ENCODE measurements at places on chromosomes 4 and X. TPM values are rescaled to one million over a fixed set of nuclear protein-coding genes. Genes with fewer than 3 reads are reported as not detected.

DNA sequence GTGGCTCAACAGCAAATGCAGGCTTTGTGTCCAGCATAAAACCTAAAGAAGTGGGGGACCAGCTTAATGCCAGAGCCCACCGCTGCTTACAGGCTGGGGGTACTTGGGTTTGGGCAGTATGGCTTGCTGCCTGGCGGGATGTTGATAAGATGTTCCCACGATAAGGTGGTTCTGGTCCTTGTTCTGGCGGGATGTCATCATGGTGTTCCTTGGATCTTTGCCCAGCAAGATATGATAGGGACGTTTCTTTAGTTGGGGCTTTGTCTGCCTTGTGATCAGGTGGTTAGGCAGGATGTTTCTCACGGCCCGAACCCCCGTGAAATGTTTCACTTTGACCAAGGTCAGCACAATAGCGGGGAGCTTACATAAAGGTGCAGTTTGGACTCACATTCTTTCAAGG, 35.3 kb downstream of the PNPLA4 start:
- no peaks in the 10 kb centered on the region for H3K4me1 ChIP-seq
- no peak for DNase-seq
- no peak overlapping the region for H3K4me3 ChIP-seq
- H3K36me3 ChIP-seq: no peaks in the 10 kb centered on the region

- H3K27me3 ChIP-seq: no peaks in the 10 kb centered on the region
- H3K4me3 ChIP-seq: no peak overlapping the region
- peak; percentile 40 for DNase-seq
- no peaks in the 10 kb centered on the region for H3K36me3 ChIP-seq
- H3K27ac ChIP-seq: no peak overlapping the region
- H3K4me1 ChIP-seq: no peaks in the 10 kb centered on the region
These were observed 76.0 kb downstream of the INTS6L start for GRCh38 chrX:135596495-135596894.

GRCh38 chr4:169268951-169269760, 1.6 kb downstream of the SH3RF1 start:
- no peaks in the 10 kb centered on the region for H3K27me3 ChIP-seq
- no peaks in the 10 kb centered on the region for H3K4me1 ChIP-seq
- peak; percentile 52 for DNase-seq

DNA sequence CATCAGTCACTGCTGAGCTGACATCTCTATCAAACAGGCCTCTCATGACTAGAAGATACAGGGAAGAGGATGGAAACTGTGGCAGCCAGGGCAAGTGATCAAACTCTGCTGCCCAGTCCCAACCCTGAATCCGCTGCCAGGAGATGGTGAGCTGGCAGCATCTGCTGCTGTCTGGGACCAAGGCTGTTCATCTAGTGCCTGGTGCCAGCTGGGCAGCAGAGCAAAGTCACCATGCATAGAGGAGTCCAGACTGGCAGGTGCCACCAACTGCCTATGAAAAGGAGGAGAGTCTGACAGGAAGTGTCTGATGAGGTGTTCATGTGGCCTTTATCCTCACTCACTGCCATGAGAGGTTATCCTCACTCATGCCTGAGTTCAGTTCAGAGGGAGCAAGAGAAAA, 518.9 kb downstream of the MID1IP1 start:
- no peaks in the 10 kb centered on the region for H3K4me1 ChIP-seq
- no peak for DNase-seq
- no peaks in the 10 kb centered on the region for H3K27me3 ChIP-seq
- H3K36me3 ChIP-seq: no peaks in the 10 kb centered on the region
- H3K4me3 ChIP-seq: no peak overlapping the region

DNA sequence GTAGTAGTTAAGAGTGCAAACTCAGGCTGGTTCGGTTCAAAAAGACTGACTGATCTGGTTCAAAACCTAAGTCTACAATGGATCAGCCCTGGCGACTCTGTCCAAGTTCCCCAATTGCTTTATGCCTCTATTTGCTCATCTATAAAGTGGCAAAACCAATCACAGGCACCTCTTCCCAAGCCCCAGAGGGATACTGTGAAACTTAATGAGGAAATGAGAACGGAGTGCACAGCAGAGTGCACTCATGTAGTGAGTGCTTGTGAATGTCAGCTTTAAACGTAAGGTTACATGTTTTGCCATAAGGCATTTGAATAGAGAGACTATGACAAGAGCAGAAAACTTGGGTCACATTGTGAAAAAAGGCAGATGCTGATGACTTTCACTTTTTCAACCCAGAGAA, 199.7 kb upstream of the KLF3 start:
- DNase-seq: no peak
- H3K4me3 ChIP-seq: no peak overlapping the region
- no peaks in the 10 kb centered on the region for H3K27me3 ChIP-seq

DNA sequence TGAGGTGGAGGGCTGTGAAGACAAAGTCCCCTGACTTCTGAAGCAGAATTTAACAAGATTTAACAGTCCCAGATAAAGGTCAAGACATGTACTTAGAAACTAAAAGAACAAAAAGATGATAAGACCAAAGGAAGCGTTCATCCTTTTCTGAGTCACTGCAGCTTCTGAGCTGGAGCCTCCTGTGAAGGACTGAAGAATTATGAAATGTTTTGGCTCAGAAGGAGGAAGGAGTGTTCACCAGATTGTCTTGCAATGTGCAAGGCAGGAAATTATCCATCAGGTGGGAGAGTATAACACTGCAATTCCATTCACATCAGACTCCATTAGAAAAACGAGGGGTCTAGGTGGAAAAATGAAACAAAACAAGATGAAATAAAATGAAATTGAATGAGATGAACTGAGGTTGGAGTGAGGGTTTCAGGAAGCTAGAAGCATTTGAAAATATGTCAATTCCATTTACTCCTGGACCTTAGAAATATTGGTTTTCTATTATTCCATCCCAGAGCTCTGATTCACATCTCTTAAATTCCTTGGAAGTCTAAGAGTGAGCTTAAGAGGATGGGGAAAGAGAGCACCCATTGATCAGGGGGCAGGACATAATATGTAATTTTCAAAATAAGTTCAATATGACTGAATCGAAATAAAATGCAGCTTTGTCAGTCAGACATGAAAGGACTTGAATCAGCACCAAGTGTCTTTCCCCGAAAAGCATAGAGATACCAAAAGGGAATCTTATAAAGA, 186.1 kb upstream of the LNX1 start:
- no peaks in the 10 kb centered on the region for H3K27me3 ChIP-seq
- no peak overlapping the region for H3K27ac ChIP-seq
- DNase-seq: no peak
- H3K36me3 ChIP-seq: no peaks in the 10 kb centered on the region

GRCh38 chr4:85113706-85114105, 147.2 kb upstream of the WDFY3 start:
- no peak overlapping the region for H3K4me3 ChIP-seq
- no peak overlapping the region for H3K27ac ChIP-seq
- no peaks in the 10 kb centered on the region for H3K27me3 ChIP-seq
- no peaks in the 10 kb centered on the region for H3K36me3 ChIP-seq

DNA sequence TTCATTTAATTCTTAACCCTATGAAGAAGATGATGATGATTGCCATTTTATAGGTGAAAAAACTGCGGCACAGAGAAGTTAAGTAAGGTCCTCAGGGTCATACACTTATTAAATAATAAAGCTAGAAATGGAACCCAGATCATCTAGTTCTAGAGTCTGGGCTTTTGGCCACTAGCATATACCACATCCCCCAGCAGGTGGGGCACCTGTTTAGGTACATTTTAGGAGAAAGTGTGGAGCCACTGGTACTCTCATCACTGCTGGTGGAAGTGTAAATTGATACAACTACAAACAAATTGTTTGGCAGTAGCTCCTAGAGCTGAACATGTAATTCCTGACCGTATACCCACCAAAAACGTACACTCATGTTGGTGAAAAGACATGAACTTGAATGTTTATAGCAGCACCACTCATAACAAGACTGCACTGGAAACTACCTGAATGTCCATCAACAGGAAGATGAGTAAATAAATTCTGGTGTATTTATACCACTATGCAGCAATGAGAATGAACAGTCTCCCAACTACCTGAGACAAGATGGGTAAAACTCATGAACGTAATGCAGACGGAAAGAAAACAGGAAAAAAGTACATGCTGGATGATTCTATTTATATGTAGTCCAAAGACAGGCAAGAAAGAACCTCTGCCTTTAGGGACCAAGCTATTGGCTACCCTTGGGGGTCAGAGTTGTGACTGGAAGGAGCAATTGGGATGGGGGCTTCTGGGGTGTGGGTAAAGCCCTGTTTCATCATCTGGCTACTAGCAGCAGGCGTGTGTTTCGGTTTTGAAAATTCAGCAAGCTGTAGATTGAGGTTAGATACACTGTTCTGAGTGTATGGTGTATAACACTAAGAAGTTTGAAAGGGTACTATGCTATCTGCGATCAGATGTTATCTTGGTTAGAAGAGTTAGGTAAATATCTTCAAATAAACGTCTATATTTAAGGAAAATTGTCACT, 72.3 kb upstream of the ADGRG2 start:
- H3K27me3 ChIP-seq: no peaks in the 10 kb centered on the region
- H3K4me3 ChIP-seq: no peak overlapping the region
- H3K36me3 ChIP-seq: no peaks in the 10 kb centered on the region
- no peak overlapping the region for H3K27ac ChIP-seq
- H3K4me1 ChIP-seq: no peaks in the 10 kb centered on the region

DNA sequence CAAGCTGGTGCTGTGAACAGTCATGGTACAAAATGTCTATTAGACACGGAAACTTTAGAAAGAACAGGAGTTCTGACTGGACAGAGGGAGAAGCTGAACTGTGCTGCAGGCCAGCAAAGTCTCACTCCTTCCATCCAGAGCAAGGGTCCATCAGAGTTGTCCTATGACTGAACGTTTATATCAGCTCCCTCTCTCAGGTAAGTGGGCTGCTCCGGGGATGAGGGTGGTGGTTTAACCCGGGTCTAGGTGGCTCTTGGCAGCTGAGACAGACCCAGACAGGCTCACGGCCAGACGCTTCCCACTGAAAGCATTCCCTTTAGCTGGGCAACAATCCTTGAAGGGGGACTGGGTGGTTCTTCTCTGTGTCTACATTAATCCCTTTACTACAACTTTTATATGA, 385.0 kb upstream of the SMIM31 start:
- H3K4me3 ChIP-seq: no peak overlapping the region
- no peak for DNase-seq
- no peaks in the 10 kb centered on the region for H3K27me3 ChIP-seq
- H3K36me3 ChIP-seq: no peaks in the 10 kb centered on the region

GRCh38 chr4:39103291-39103690, 41.3 kb downstream of the KLHL5 start:
- H3K27me3 ChIP-seq: no peaks in the 10 kb centered on the region
- DNase-seq: no peak
- no peak overlapping the region for H3K4me3 ChIP-seq
- no peaks in the 10 kb centered on the region for H3K36me3 ChIP-seq

DNA sequence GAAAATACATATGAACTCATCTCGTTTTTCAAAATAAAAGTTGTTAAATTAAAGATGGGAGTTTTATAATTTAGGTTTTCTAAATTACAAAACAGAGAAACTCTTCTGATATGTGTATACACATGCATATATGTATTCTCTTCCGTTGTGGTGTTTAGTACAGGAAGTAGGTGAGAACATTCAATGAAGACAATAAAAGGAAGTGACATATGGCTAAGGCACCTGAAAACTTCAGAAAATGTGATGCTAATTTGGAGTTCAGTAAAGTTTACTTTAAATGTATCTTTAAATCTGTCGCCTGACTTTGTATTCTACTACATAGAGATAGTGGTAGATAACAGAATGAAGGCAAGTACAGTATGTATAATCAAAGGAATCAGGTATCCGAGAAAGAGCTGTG, 33.5 kb upstream of the ITM2A start:
- no peak for DNase-seq
- H3K4me1 ChIP-seq: no peaks in the 10 kb centered on the region
- H3K36me3 ChIP-seq: no peaks in the 10 kb centered on the region
- H3K27ac ChIP-seq: no peak overlapping the region

GRCh38 chr4:75555294-75556164, at the start of gene ODAPH:
ODAPH (plus strand) TSS chr4:75556066; CDS start chr4:75556083, 17 bp downstream.
- no peaks in the 10 kb centered on the region for H3K27me3 ChIP-seq
- DNase-seq: no peak
- no peaks in the 10 kb centered on the region for H3K4me1 ChIP-seq
- no peak within 1 kb of the TSS for H3K4me3 ChIP-seq

GRCh38 chrX:49746306-49746705, 50.5 kb upstream of the PAGE1 start:
- H3K4me3 ChIP-seq: no peak overlapping the region
- H3K27me3 ChIP-seq: peaks cover 12% of the 10 kb centered on the region
- H3K36me3 ChIP-seq: no peaks in the 10 kb centered on the region
- no peak overlapping the region for H3K27ac ChIP-seq

DNA sequence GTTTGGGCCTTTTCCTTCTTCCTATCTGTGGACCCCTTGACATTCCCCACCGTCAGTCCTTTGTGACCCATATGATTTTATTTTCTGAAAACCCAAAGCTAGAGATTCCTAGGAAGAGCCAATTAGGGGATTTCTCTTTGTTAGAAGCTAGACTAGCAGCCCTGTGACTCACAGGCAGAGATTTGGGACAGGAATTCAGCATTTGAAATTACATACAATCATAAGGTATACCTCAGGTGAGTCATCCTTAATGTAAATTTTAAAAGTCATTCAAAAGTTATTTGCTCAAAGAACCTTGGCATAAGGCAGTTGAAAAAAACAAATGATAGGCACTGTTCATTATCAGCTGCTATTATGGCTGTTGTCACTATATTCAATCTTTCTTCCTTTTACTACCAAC, 40.6 kb downstream of the USP26 start:
- H3K27me3 ChIP-seq: peaks cover 3% of the 10 kb centered on the region
- H3K4me3 ChIP-seq: no peak overlapping the region
- DNase-seq: no peak
- H3K27ac ChIP-seq: no peak overlapping the region
- H3K4me1 ChIP-seq: no peaks in the 10 kb centered on the region

GRCh38 chr4:40525752-40526598, 103.7 kb downstream of the RBM47 start:
- no peaks in the 10 kb centered on the region for H3K36me3 ChIP-seq
- no peaks in the 10 kb centered on the region for H3K27me3 ChIP-seq

- no peak overlapping the region for H3K27ac ChIP-seq
These were observed 56.4 kb downstream of the PHKA2 start for GRCh38 chrX:18927558-18927957.

GRCh38 chr4:9988933-9989332, 32.4 kb downstream of the SLC2A9 start:
- no peaks in the 10 kb centered on the region for H3K27me3 ChIP-seq
- H3K4me1 ChIP-seq: no peaks in the 10 kb centered on the region
- H3K36me3 ChIP-seq: no peaks in the 10 kb centered on the region
- H3K27ac ChIP-seq: no peak overlapping the region

GRCh38 chrX:54818221-54818620, 10.7 kb downstream of the MAGED2 start:
- no peaks in the 10 kb centered on the region for H3K36me3 ChIP-seq
- H3K27me3 ChIP-seq: no peaks in the 10 kb centered on the region
- H3K27ac ChIP-seq: no peak overlapping the region
- no peak overlapping the region for H3K4me3 ChIP-seq
- no peak for DNase-seq

The SORCS2 gene
- 0.74 TPM for total RNA-seq

The NR3C2 gene
- 74.8 TPM for total RNA-seq

The NAT8L gene
- 0.17 TPM for total RNA-seq

The NLGN3 gene
- total RNA-seq: 0.82 TPM

The USP38 gene
- 39.7 TPM for total RNA-seq

The GNRHR gene
- not detected for total RNA-seq

The DOCK11 gene
- 8.7 TPM for total RNA-seq

The BGN gene
- 11.4 TPM for total RNA-seq

The SLC16A2 gene
- 1.3 TPM for total RNA-seq

The KCTD8 gene
- not detected for total RNA-seq
